ENCODE measurements at places on chromosomes 2 and 18. TPM values are rescaled to one million over a fixed set of nuclear protein-coding genes. Genes with fewer than 3 reads are reported as not detected.

Gene NDC80
- 14.3 TPM for total RNA-seq

Gene TEKT4
- 2.5 TPM for total RNA-seq

Gene ACTR1B
- 32.8 TPM for total RNA-seq

Gene CRIM1
- total RNA-seq: 62.7 TPM

Gene CAVIN2
- total RNA-seq: 5.3 TPM

Gene CRYGD
- 3.7 TPM for total RNA-seq

Gene PLEKHH2
- total RNA-seq: 7.6 TPM

Gene NEB
- total RNA-seq: 3.2 TPM

All from diencephalon (tissue), 1 donor.